ENCODE measurements at places on chromosomes 4 and X. TPM values are rescaled to one million over a fixed set of nuclear protein-coding genes. Genes with fewer than 3 reads are reported as not detected.

- no peak for DNase-seq
These were observed 7.6 kb downstream of the ENPEP start for GRCh38 chr4:110483516-110483915.

GRCh38 chr4:27057662-27058061 is 197.0 kb downstream of the STIM2 start:
- no peak for DNase-seq

DNA sequence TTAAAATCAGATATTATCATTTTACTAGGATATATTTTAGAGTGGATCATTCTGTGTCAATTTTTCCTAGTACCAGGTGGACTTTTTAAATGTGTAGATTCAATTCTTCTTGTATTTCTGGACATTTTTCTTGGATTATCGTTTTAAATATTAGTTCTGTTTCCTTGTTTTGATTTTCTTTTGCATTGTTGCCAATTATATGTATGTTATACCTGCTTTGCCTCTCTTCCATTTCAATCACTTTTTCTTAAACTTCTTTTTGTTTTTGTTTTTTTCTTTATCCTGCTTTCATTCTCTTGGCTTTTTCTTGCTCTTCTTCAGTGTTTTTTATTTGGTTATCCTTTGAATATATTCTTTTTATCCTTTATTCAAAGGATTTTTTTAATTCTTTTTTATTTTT is 141.0 kb downstream of the STOX2 start:
- no peak for DNase-seq

Gene IBSP
- total RNA-seq = not detected

DNA sequence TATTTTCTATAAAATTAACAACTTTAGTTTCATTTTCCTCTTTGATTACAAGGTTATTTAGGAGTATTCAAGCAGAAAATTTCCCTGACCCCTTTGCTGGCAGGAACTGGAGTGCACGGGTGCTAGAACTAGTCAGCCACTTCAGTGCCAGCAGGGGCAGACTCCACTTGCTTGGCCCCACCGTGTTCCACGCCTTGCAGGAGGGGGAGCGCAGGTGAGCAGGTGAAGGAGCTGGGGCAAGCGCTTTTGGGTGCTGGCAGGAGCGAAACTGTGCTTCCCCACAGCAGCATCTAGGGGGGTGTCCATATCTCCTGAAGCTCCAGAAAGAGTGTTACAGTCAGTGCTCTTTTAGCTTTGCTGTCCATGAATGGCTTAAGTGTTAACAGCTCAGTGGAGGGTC is 45.5 kb downstream of the MID2 start:
- no peak for DNase-seq

DNA sequence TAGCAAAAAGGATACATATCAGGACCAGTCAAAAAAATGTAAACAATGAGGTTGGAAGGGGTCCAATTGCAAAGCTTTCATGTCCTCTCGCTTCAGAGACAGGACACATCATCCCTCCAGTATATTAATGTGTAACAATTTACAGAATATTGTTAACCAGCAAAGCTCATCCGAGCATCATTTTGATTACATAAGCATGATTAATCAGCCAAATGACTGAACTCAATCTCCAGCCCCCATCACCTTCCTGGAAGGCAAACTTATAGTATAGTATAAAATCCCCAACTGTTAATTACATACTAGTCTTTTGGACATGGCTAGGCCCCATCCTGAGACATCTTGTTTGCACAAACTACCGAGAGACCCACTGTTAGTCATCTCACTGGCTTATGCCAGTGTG is 77.6 kb upstream of the TRAM1L1 start:
- no peak for DNase-seq

Gene AFAP1
- total RNA-seq = 7.8 TPM

GRCh38 chr4:108264693-108265092 is 96.0 kb upstream of the LEF1 start:
- no peak for DNase-seq

Gene SLC7A11
- 0.34 TPM for total RNA-seq

Gene C4orf33
- 5.1 TPM for total RNA-seq

DNA sequence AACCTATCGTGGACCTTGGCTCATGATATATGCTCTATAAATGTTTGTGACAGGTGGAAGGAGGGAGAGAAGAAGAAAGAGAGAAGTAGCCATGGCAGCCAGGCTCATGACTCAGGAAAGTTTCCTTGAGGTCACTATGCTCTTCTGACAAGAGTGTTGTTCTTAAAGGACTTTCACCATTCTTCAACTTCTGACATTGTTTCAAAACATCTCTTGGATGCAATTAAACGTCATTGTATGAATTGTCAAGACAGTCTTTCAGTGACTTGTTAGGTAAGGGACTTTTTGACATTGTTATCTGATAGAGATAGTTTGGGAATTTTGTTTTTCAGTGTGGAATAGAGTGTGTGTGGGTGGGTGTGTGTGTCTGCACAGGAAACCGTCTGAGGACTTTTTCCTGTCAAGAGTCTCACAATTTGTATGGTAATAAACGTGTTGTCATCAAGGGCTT is 617.0 kb downstream of the MID1IP1 start:
- no peak for DNase-seq

DNA sequence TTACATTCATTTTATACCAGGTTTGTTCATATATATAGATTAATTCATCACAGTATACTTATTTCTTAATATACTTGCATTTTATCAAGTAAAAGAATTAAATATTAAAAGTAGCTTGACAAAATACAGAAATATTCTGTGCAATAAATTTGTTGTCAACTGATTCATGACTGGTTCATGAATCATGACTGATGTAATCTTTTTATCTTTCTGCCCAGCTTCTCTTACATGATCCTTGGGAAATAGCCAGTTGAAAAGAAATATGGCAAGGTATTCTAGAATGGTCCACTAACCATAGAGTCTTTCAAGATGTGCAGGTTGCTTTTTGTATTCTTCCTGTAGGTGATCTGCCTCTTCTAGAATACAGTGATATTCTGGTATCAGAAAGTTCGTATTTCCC is 4.2 kb upstream of the CCNA2 start:
- no peak for DNase-seq

Measured in heart right ventricle (tissue), 16 donors.